ENCODE measurements at places on chromosomes 13 and 19. TPM values are rescaled to one million over a fixed set of nuclear protein-coding genes. Genes with fewer than 3 reads are reported as not detected.

GRCh38 chr13:42623916-42624315 lies 50.0 kb downstream of the TNFSF11 start:
- H3K4me3 ChIP-seq = no peak overlapping the region
- H3K27ac ChIP-seq = no peak overlapping the region
- H3K4me1 ChIP-seq = no peaks in the 10 kb centered on the region
- peaks cover 29% of the 10 kb centered on the region for H3K27me3 ChIP-seq

- H3K27me3 ChIP-seq = no peaks in the 10 kb centered on the region
- H3K36me3 ChIP-seq = no peaks in the 10 kb centered on the region
- no peak overlapping the region for H3K27ac ChIP-seq
- H3K4me3 ChIP-seq = no peak overlapping the region
Observed at GRCh38 chr13:113425941-113426590, 27.2 kb downstream of the ADPRHL1 start.

DNA sequence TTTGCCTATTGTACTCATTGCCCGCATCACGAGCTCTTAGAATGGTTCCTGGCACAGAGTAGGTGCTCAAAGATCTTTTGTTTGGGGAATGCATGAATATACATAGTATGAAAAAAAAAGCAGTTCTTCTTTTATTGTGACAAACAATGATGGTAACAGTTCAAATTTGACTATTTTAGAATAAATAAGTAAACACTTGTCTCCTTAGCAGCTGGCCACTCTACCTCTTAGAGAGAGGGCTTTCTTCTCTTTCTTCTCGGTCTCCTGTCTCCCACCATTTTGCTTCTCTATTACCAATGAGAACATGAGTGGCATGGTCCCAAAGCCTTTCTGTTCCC lies 639 bp upstream of the SLAIN1 start:
- H3K27me3 ChIP-seq = peaks cover 7% of the 10 kb centered on the region
- H3K36me3 ChIP-seq = peaks cover 6% of the 10 kb centered on the region
- peak overlapping the region; percentile 50 for H3K27ac ChIP-seq
- no peak for DNase-seq
- H3K4me3 ChIP-seq = peak overlapping the region; percentile 83

DNA sequence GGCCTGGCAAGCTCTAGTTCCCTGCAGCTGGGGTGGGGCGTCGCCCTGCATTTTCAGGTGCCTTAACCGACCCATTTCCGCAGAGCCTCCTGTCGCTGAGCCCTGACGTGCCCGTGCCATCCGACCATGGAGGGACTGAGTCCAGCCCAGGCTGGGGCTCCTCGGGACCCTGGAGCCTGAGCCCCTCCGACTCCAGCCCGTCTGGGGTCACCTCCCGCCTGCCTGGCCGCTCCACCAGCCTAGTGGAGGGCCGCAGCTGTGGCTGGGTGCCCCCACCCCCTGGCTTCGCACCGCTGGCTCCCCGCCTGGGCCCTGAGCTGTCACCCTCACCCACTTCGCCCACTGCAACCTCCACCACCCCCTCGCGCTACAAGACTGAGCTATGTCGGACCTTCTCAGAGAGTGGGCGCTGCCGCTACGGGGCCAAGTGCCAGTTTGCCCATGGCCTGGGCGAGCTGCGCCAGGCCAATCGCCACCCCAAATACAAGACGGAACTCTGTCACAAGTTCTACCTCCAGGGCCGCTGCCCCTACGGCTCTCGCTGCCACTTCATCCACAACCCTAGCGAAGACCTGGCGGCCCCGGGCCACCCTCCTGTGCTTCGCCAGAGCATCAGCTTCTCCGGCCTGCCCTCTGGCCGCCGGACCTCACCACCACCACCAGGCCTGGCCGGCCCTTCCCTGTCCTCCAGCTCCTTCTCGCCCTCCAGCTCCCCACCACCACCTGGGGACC lies 1.2 kb downstream of the ZFP36 start:
- no peaks in the 10 kb centered on the region for H3K27me3 ChIP-seq
- H3K36me3 ChIP-seq = peaks cover 6% of the 10 kb centered on the region
- peak overlapping the region; percentile 81 for H3K4me3 ChIP-seq
- H3K4me1 ChIP-seq = peaks cover 52% of the 10 kb centered on the region
- H3K27ac ChIP-seq = peak overlapping the region; percentile 78

GRCh38 chr19:2661615-2662014 lies 40.9 kb downstream of the GNG7 start:
- no peak overlapping the region for H3K4me3 ChIP-seq
- H3K36me3 ChIP-seq = no peaks in the 10 kb centered on the region
- H3K27ac ChIP-seq = no peak overlapping the region
- no peaks in the 10 kb centered on the region for H3K4me1 ChIP-seq
- DNase-seq = no peak

GRCh38 chr19:30070968-30071632 lies 129.1 kb downstream of the URI1 start:
- no peak for DNase-seq
- H3K4me1 ChIP-seq = no peaks in the 10 kb centered on the region
- H3K4me3 ChIP-seq = no peak overlapping the region
- no peaks in the 10 kb centered on the region for H3K36me3 ChIP-seq
- H3K27ac ChIP-seq = no peak overlapping the region

GRCh38 chr13:103876571-103876970 lies 810.4 kb upstream of the SLC10A2 start:
- H3K4me1 ChIP-seq = no peaks in the 10 kb centered on the region
- no peaks in the 10 kb centered on the region for H3K36me3 ChIP-seq

- peaks cover 19% of the 10 kb centered on the region for H3K36me3 ChIP-seq
- no peak overlapping the region for H3K27ac ChIP-seq
- peak; percentile 13 for DNase-seq
Observed at GRCh38 chr19:21848706-21849105, 12.7 kb upstream of the ZNF43 start.

GRCh38 chr13:111304603-111305289 lies 15.7 kb upstream of the TEX29 start:
- peak overlapping the region; percentile 73 for H3K4me3 ChIP-seq
- H3K4me1 ChIP-seq = peaks cover 28% of the 10 kb centered on the region
- peak overlapping the region; percentile 59 for H3K27ac ChIP-seq
- H3K36me3 ChIP-seq = peaks cover 34% of the 10 kb centered on the region
- DNase-seq = peak; percentile 42

DNA sequence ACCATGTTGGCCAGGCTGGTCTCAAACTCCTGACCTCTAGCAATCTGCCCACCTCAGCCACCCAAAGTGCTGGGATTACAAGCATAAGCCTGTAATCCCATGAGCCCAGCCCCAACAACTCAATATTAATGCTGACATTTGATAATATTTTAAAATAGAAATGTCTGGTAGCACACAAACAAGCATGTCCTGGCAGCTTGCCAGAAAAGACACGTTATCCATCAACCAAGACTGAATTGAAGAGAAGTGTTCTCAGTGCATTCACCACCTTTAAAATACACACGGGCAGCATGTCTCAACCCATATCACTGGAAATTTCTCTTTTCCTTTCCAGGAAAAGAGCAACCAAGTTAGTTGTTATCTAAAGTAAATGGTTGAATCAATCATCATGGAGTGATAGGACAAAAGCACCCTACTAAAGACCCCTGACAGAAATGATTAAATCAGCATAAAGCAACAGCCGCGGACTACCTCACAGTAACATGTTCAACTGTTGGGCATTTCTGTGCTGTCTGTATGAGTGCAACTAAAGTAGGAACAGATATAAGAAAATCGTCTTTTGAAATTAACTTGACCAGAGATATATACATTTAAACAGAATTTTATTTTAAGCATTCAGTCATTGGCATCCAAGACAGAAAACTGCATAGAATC lies 25.0 kb downstream of the LHFPL6 start:
- no peak for DNase-seq
- H3K36me3 ChIP-seq = no peaks in the 10 kb centered on the region
- no peaks in the 10 kb centered on the region for H3K4me1 ChIP-seq
- H3K27me3 ChIP-seq = no peaks in the 10 kb centered on the region
- H3K27ac ChIP-seq = no peak overlapping the region
- no peak overlapping the region for H3K4me3 ChIP-seq

GRCh38 chr13:50635504-50635903 lies 208.0 kb downstream of the DLEU7 start:
- H3K27ac ChIP-seq = no peak overlapping the region
- no peak overlapping the region for H3K4me3 ChIP-seq
- H3K4me1 ChIP-seq = no peaks in the 10 kb centered on the region
- H3K27me3 ChIP-seq = no peaks in the 10 kb centered on the region
- no peak for DNase-seq

DNA sequence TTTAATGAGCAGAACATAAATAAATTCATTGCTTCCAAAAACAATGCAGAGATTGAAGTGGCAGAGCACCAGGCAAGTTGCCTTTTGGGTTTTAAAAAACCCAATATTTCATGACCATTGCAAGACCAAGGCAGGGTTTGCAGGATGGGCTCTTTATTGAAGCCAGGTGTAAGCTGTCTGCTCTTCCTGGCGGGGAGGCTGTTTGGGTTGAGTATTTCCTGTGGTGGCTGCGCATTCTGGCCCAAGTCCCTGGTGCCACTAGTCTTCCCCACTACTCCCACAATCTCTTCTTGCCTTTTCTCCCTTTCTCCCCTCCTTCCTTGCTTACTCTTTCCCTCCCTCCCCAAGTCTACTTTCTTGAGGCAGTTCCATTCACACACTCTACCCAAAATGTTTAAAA lies 116.4 kb downstream of the AKAP11 start:
- peaks cover 43% of the 10 kb centered on the region for H3K4me1 ChIP-seq
- no peaks in the 10 kb centered on the region for H3K27me3 ChIP-seq
- H3K4me3 ChIP-seq = no peak overlapping the region
- DNase-seq = no peak

DNA sequence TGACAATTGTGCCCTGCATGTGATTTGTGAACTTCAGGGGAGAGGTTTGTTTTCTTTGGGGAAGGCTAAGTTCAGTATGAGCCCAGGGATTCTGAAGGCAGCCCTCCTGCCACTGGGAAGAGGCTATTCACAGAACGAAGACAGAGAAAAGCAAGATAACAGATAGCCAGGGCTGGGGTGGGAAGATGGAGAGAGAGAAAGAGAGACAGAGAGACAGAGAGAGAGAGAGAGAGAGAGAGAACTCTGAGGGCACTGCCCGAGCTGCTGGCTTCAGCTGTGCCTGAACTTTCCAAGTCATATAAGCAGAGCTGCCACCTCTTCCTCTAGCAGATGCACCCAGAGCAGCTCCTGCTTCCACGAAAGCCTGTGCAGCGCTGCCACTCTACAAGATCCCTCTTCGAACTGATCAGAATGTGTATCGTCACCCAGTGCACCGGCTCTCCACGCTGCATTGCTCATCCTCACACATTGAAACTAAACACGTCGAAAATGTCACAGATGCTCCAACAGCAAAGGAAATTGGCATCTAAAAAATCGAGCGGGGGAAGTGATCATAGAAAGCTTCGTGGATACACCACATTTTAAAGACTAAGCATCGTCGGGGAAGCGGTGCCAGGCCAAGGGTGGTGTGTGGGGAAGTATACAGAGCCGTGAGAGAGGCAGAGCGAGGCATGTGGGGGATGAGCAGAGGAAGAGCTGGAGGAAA lies 81.8 kb upstream of the SIAH3 start:
- H3K4me1 ChIP-seq = no peaks in the 10 kb centered on the region
- H3K27ac ChIP-seq = no peak overlapping the region
- no peak overlapping the region for H3K4me3 ChIP-seq
- peaks cover 15% of the 10 kb centered on the region for H3K27me3 ChIP-seq

- DNase-seq = no peak
- H3K27me3 ChIP-seq = peaks cover 34% of the 10 kb centered on the region
- no peaks in the 10 kb centered on the region for H3K4me1 ChIP-seq
- no peak overlapping the region for H3K27ac ChIP-seq
- H3K36me3 ChIP-seq = no peaks in the 10 kb centered on the region
Observed at GRCh38 chr13:27409013-27409412, 15.4 kb upstream of the GTF3A start.

DNA sequence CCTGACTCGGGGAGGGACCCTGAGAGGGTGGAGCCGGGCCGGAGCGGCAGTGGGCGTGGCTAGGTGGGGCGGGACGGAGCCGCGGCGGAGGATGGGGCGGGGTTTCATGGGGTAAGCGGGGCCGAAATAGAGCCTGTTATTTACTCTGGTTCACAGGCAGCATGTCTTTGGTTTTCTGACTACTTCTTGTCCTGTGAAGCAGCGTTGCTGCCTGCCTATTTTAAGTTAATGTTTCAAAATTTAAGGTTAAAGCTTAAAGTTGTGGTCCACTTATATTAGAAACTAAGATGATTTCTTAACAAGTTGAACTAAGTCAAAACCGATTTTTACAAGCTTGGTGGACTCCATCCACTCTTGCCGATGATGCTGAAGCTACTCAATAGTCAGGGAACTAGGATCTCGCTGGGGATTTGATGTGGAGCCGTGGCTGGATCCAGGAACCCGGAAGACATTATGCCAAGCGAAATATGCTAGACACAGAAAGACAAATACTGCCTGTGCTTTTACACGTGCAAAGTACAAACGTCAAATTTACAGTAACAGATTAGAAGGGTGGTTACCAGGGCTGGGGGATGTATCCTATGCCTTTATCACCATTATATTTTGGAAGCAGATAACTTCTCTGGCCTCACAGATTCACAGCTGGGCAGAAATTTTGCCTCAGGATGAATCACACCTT lies 433 bp upstream of the ZNF616 start:
- no peak for DNase-seq
- peaks cover 17% of the 10 kb centered on the region for H3K36me3 ChIP-seq
- H3K4me3 ChIP-seq = peak overlapping the region; percentile 99

GRCh38 chr19:4352701-4353121 lies 9.3 kb downstream of the MPND start:
- no peaks in the 10 kb centered on the region for H3K27me3 ChIP-seq
- H3K27ac ChIP-seq = no peak overlapping the region
- H3K4me1 ChIP-seq = peaks cover 26% of the 10 kb centered on the region
- peak; percentile 78 for DNase-seq

- H3K27ac ChIP-seq = no peak overlapping the region
- no peaks in the 10 kb centered on the region for H3K36me3 ChIP-seq
- H3K27me3 ChIP-seq = peaks cover 34% of the 10 kb centered on the region
- DNase-seq = no peak
Observed at GRCh38 chr13:94682229-94682628, 30.1 kb downstream of the SOX21 start.

Gene HIPK4
- not detected for total RNA-seq

Gene POSTN
- not detected for total RNA-seq

Gene SLITRK6
- total RNA-seq = not detected

Gene GPC5
- 0.55 TPM for total RNA-seq

Gene STOML3
- total RNA-seq = not detected
